ENCODE measurements at places on chromosomes 1 and 21.

GRCh38 chr1:186770421-186770820 is 58.3 kb upstream of the PLA2G4A start:
- no peak for DNase-seq

GRCh38 chr1:2417833-2418225 is 5.5 kb upstream of the PEX10 start:
- no peak for DNase-seq

GRCh38 chr1:156431366-156431765 is 62.4 kb downstream of the RHBG start:
- DNase-seq: no peak

DNA sequence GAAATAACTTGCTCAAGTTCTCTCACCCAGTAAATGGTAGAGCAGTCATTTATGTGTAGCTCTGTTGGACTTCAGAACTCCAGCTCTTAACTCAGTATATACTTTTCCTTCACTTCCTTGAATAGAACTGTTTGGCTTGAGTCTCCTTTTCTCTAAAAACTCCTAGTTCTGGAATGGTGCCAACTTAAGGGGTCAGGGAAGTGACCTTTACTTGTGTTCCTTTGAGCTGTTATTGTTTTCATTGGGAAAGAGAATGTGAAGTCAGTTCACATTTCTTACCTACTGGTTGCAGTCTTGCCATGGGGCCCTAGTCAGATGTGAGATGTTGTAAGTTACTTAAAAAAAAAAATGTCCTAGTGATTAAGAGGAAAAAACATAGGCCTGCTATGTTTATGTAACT is 77.0 kb upstream of the MACF1 start:
- peak; percentile 82 for DNase-seq

GRCh38 chr1:21337928-21338572 is 47.8 kb upstream of the ECE1 start:
- DNase-seq: peak; percentile 85

GRCh38 chr1:246726255-246726679 is 2.1 kb downstream of the SCCPDH start:
- DNase-seq: peak; percentile 62
